ENCODE measurements at places on chromosomes 2 and 18. TPM values are rescaled to one million over a fixed set of nuclear protein-coding genes. Genes with fewer than 3 reads are reported as not detected.

DNA sequence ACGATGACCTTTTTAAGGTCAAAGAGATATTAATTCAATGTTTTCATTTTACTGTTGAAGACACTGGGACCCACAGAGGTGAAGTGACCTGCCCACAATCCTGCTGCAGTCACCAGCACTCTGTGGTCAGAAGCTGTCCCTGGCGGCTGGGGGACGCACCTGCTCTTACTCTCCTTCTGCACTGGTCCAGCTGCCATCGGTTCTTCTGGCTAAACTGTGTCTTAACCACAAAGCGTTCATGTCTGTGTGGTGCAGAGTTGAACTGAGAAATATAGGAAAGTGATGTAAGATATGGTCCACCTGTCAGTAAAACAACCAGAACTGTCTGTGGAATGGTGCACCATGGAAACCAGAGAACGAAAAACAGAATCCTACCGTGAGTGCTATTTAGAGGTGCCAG is 44.9 kb upstream of the SMIM21 start:
- no peak for DNase-seq

The CNDP1 gene
- 1.3 TPM for total RNA-seq

The LYG1 gene
- 3.3 TPM for total RNA-seq

DNA sequence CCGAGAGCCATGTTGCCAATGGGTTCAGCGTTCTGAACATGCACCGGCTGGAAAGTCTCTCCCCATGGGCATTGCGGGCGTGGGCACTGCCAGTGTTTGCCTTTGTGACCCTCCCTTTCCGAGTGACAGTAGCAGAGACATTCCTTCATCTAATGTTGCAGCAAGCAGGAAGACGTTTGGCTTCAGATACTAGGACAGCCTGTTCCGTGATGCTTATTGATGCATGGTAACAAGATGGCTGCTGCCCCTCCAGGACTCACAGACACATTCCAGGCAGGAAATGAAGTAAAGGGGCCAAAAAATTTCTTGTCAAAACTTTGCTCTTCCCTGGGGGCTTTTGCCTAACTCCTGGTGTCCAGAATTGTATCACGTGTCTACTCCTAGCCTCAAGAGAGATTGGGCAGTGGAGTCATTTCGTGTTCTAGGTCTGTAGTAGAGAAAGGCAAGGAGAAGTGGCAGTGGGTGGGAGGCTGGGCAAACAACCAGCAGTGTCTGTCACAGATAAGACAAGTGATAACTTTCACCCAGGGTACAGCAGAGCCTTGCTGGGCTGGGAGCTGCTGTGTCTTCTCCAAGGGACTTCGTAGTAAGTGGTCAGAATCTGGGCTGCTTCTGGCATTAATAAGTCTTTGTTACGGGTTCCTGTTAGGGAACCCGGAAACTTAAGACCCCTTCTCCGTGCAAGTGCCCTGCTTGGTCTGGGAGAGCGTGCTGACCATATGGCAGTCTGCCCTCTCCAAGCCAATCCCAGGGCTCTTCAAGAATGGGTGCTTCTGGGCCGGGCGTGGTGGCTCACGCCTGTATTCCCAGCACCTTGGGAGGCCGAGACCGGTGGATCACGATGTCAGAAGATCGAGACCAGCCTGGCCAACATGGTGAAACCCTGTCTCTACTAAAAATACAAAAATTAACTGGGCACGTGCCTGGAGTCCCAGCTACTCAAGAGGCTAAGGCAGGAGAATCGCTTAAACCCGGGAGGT is 93.5 kb downstream of the TFCP2L1 start:
- no peak for DNase-seq

- DNase-seq: no peak
Measured at GRCh38 chr2:128753321-128753720, 434.7 kb upstream of the HS6ST1 start.

GRCh38 chr18:51425889-51426288 is 228.4 kb upstream of the MEX3C start:
- no peak for DNase-seq

- peak; percentile 71 for DNase-seq
Measured at GRCh38 chr2:54945391-54946219, 104.6 kb downstream of the RTN4 start.

DNA sequence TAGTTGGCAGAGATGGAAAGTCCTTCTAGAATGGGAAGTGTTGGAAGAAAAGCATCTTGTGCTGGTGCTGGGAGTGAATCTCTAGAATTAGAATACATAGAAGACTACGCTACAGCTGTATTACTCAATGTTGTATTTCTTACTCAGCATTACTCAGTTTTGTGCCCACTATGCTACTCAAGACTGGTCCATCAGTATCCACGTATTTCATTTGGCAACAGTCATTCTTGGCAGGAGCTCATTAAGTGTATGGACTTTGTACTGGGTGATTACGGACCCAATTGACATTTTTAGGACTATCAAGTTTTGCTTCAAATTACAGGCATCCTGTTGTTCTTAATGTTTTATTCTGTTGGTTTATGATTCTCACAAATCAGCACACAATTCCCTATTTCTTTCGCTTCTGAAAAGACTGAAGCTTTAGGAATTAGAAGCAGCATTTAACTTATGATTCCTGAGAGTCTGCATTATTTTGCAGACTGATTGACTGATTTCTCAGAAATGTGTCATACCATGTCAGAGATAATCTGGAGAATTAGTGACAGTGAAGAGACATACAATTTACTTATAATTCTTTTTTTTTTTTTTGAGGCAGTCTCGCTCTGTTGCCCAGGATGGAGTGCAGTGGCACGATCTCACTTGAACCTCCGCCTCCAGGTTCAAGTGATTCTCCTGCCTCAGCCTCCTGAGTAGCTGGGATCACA is 136.9 kb downstream of the MYO3B start:
- DNase-seq: no peak

- no peak for DNase-seq
Measured at GRCh38 chr2:215619022-215619958, 183.4 kb upstream of the FN1 start.

DNA sequence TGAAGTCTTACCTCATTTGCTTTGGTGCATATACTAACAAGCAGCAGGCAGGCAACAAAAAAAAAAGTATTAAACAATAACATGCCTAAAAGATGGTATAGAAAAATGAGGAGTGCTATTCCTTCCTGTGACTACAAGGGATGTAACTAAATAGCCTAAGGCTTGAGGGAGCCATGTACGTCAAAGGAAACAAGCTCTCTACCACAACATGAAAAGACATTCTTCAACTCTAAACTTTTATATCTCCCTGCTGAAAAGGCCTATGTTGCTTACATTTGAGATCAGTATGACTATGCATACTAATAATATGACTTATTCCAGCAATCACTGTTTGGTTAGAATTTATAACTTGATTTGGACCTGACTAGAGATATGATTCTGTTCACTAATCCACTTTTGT is 347.9 kb downstream of the ADCYAP1 start:
- no peak for DNase-seq

The SKOR2 gene
- total RNA-seq: 1.4 TPM
